ENCODE measurements at places on chromosomes 1 and 21.

DNA sequence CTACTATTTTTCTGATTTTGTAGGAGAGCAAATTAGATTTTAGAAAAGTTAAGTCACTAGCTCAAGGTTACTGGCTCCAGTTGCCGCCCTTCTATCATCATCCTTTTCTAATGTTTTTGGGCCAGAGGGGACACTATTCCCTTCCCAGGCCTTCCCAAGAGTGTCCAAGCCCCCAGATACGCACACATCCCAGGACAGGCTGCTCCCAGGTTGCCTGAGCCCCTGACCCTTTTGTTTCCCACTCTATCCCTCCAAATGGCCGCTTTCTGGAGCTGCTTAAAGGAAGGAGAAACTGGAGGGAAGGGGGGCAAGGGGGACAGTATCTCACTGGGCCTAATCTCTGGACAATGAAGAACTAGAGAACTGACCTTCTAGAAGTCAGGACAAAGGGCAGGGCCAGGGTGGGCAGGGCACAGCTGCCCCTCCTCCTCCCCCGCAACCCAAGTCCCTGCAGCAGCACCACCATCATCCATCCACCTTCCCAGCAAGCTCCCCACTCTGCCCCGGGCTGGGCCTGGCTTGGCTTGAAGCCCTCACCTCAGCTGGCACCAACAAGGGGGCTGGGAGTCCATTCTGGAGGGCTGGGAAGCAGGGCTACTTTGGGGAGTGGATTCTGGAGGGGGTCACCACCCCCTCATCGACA is 1.1 kb upstream of the MAP7D1 start:
- peak; percentile 14 for DNase-seq

- DNase-seq, result no peak
These were observed 15.9 kb upstream of the AGTRAP start for GRCh38 chr1:11720033-11720376.

DNA sequence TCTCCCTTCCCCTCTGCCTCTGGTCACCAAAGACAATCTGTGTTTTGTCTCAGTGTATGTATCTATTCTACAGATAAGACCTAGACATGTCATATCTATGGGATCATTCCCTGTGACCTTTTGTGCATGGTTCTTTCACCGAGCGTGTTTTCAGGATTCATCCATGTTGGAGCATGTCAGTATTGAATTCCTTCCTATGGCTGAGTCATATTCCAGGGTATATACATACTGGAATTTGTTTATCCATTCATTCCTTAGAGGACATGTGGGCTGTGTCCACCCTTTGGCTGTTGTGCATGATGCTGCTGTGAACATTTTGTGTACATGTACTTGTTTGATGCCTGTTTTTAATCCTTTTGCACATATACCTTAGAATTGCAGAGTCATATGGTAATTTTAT is 69.9 kb downstream of the NFASC start:
- DNase-seq, result no peak

DNA sequence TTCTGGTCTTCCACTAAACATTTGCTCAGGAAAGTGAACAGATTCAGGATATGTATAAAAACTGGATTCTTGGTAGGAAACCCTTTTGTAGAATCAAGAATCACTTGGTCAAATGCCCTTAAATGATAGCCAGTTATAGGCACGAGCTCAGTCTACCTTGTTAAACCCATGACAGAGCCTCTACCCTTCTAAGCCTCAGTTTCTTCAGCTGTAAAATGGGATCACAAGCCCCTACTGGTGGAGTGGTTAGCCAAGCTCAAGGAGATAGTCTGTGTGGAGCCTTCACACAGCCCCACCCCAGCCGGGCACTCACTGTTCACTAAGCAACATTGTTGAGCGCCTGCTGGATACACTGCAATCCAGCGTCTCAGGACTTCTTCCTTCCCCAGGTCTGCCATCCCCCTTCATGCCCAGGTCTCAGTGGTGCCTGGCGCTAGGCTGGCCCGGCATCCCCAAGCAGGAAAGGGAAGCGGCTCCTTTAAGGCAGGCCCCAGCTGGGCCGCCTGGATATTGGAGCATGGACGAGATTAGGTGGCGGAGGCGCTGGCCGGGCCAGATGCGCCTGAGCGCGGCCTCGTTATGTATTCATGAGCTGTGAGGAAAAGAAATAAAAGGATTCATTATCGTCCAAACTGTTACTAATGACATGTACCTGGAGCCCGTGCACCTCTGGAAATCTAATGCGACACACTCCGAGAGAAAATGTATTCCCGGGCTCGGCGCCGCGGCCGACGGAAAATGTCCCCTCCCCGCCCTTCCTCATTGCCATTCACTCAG is 75.6 kb downstream of the TAS1R2 start:
- no peak for DNase-seq

DNA sequence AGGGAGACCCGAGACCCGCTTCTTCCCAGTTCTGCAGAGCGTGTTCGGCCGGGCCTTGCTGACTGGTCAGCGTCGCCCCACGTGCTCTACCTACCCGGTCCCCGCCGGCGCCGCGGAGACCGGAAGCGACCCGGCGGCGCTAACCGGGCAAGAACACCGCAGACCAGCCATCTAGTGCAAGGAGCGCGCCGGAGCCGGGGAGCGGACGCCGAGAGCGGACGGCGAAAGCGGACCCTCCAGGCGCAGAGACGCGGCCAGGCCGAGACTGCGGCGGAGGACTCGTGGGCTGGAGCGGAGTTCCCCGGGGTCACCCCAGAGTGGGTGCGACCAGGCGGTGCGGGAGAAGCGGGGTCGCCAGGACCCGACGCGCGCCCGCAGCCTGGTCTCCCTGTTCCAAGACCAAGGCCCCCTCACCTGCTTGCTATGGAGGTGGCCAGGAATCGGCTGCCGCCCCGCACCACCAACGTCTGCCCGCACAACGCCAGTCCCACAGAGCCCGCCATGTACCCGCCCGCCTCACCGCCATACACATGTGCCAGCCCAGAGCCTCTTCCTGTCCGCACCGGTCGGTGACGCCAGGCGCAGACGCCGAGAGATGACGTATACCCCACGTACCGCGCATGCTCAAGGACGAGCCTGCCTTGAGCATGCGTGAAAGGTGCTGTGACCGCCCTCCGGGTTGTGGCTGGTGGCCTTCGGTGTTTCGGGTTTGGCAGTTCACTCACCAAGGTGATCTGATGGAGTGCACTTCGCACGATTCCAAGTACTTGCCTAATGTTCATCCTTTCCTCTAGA is at the start of gene WDR4:
TSS of gene WDR4 (minus strand) at position 547 of the 795 bp plus-strand sequence. CDS start at position 503, 44 bp downstream.
- DNase-seq, result peak; percentile 98

- DNase-seq, result no peak
These were observed 29.3 kb downstream of the IER5 start for GRCh38 chr1:181117648-181118449.

- no peak for DNase-seq
These were observed 426.5 kb upstream of the NFIA start for GRCh38 chr1:60655679-60656355.

Measured in stimulated activated CD4-positive, alpha-beta T cell treated with anti-CD3 and anti-CD28 coated beads, Interleukin-2, amount 100 ng/mL, for 24 hours (primary cell).